HepG2 (cell line): ENCODE measurements at places on chromosomes 12 and 14. TPM values are rescaled to one million over a fixed set of nuclear protein-coding genes. Genes with fewer than 3 reads are reported as not detected.
A peak's percentile ranks its signal among the peaks of the same experiment; 100 is the strongest.

- no peak for DNase-seq
Observed at GRCh38 chr12:55642669-55643068, 6.0 kb downstream of the OR10P1 start.

GRCh38 chr12:126353604-126354003, 1288.4 kb downstream of the AACS start:
- DNase-seq = no peak

- DNase-seq = peak; percentile 13
Observed at GRCh38 chr12:112261559-112261958, 120.7 kb downstream of the HECTD4 start.

DNA sequence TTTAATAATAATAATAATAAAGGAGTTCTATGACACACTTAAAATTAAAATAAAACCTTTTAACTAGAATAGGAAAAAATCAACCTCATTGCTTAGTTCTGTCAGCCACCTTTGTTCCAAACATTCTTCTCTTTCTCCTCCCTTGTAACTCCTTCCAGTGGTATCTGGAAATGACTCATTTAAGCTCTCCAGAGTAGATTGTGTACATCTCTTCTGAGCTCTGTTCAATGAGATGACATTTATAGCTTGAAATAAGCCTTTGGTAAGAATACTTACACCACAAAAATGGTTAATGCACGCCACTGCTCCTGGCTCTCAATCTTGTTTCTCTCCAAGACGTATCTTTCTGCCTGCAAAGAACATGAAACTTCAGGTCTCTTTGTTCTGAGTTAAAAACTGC, 70.3 kb downstream of the STAB2 start:
- DNase-seq = no peak

GRCh38 chr12:9237286-9237685, 29.1 kb upstream of the PZP start:
- no peak for DNase-seq

The WNK1 gene
- 54.8 and 63.6 TPM in 2 replicates for polyA plus RNA-seq

The OLR1 gene
- not detected in 2 replicates for polyA plus RNA-seq
